ENCODE measurements at places on chromosomes 7 and 10.

DNA sequence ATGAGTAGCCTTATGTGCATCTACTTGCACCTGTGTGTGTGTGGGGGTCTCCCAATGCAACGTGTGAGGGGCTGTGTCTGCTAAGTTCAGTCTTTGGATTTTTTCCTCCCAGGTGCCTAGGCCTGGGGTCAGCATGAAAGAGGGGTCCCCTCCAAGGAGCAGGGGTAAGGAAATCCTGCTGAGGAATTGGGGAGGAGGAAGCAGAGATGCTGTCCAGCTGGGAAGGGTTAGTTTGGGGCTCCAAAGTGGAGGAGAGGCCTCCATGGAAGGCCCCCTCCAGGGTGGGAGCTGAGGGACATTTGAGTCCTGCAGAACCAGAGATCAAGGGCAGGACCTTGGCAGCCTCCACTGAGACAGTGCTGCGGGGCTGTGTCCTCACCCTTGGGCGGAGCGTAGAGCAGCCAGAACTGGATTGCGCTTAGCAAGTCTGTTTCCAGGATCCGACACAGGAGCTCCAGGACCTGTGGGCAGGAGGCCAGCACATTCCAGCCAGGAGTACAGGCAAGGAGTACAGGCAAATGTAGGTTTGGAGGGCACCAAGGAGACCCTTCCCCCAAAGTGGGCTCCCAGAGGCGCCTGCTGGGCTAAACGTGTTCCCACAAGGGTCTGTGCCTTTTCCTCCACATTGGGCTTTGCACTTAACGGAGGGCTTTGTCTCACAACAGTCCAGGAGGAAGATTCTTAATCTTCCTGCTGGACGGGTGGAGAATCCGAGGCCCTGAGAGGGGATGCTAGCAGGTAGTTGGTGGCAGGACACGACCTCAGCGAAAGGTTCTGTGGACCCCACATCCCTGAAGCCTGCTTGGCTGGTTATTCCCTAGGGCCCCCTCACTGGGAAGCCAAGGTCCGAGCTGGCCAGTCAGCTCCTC lies 10.1 kb downstream of the TBATA start:
- no peak for DNase-seq

GRCh38 chr10:128064970-128065580 lies 61.1 kb downstream of the MKI67 start:
- DNase-seq = no peak

GRCh38 chr10:88209837-88210561 lies 346.6 kb downstream of the PTEN start:
- no peak for DNase-seq

DNA sequence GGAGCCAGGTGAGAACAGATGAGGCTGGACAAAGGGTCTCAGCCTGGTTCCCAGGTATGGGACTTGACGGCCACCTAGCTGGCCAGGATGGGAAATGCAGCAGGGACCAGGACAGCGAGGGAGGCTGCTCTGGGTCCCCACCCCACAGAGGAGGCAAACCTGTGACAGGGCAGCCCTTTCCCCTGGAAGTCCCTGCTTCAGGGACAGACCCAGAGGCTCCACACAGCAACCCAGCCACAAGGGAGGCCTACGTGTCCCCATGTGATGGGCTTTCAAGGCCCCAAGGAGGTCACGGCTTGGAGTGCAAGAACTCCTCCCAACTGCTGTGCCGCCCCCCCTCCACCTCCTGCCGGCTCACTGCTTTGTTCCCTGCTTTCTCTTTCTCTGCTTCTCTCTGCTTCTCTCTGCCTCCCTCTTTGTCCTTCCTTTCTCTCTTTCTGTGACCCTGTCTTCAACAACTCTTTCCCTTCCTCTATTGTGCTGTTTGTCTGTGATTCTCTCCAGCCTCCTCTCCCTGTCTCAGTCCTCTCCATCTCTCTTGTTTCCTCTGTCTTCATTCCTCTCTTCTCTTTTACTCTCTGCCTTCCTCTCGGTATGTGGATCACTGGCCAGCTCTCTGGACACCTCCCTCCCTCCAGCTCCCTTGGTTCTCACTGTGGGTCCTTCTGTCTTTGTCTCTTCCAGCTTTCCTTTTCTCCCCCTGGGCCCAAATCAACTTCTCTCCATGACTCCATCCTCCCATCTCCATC lies 9.6 kb upstream of the EIF5AL1 start:
- DNase-seq = no peak

DNA sequence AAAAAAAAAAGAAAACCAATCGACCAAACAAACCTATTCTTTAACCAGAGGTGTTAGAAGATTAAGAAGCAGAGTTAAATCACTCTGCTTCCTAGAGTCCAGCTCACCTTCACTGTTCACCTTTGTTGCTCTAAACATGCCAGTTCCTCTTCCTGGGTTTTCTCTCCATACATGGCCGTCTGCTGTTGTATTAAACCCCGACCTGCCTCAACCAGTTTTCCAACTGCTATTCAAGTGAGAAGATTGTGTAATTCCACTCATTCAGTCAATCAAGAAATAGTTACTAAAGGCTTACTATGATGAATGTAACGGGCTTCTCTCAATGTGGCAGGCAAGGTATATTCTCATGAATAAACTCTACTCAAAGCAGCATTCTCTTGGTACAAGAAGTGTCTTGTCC lies 8.8 kb downstream of the AASS start:
- DNase-seq = no peak

DNA sequence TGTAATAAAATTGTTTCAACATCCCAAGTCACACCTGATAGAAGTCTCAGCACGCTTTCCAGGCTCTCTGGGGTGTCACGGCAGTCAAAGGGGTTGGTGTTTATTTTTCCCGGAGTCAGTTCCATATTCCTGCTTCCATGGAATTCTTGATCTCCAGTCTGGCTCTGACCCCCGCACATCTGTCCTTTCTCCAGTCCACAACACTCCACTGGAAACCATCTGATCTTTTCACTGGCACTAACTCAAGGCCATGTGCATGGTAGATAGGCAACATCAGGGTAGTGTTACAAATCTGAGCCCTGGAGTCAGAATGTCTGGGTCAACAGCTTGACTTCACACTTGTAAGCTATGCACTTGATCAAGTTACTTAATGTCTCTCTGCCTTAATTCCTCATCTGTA lies 176.2 kb downstream of the WDR11 start:
- DNase-seq = no peak

- DNase-seq = no peak
Measured at GRCh38 chr7:121961089-121961867, 88.3 kb downstream of the PTPRZ1 start.

DNA sequence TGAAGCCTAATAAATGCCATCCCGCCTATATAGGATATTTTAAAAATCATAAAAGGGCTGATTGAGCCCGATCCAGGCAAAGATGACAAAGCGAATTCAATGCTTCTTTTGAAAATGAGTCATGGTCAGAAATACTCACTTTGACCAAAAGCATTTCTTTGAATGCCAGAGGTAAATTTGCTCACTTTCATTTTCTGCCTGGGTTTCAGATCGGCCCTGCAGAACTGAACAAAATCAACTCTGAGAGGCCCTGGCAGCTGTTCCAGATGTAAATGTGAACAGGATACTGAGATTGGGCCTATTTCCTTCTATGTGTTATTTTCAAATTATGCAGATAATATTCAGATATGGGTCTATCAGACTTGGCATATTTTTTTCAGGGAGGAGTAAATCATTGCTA lies 114.8 kb upstream of the ARID5B start:
- DNase-seq = no peak

DNA sequence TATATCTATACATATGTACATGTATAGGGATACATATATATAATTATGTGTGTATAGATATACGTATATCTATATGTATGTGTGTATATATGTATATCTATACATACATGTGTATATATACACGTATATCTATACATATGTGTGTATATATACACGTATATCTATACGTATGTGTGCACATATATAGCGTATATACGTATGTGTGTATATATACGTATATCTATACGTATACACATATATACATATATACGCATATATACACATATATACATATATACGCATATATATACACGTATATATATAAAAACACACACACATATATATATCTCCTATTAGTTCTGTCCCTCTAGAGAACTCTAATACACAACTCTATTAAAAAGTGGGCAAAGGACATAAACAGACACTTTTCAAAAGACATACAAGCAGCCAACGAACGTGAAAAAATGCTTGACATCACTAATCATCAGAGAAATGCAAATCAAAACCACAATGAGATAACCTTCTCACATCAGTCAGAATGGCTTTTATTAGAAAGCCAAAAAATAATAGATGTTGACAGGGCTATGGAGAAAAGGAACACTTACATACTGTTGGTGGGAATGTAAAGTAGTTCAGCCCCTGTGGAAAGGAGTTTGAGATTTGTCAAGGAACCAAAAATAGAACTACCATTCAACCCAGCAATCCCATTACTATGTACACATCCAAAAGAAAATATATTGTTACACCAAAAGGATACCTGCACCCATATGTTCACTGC lies 22.0 kb upstream of the TMEM120A start:
- no peak for DNase-seq

DNA sequence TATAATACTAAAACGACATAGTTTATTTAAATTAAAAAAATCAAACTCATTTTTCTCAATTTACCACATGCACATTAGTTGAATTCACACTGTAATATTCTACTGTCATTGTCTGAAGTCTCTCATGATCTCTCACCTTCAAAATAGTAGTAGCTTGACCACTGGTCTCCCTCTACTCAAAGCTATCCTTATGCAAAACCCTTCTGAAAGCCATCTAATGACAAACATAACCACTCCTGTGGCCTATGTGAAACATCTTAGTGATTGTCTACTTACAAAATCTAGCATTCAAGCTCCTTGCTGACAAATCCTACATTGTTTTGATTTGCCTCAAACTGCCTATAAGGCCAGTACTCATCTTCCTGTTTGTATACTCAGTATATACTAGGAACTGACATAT lies 606.0 kb upstream of the GHITM start:
- no peak for DNase-seq

- no peak for DNase-seq
Measured at GRCh38 chr10:34494012-34494411, 321.1 kb downstream of the PARD3 start.

GRCh38 chr10:111973306-111973705 lies 210.3 kb downstream of the GPAM start:
- no peak for DNase-seq

GRCh38 chr10:130438861-130439260 lies 302.7 kb downstream of the GLRX3 start:
- DNase-seq = no peak

DNA sequence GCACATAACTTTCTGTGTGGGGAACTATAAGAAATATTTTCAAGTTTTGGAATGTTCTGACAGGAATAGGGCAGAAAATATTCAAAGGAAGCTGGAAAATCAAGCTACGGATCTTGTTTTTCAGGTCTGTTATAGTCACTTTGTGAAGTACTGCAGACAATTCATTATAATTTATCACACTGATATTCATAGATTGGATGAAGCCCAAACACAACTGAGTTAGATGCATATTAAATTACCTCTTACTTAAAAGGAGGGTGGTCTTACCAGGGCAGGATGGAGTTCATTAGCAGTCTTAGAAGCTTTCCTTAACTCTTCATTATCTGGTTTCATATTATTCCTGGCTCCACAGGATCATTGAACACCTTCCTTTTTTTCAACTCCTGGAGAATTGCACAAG lies 242.3 kb downstream of the DYNC1I1 start:
- no peak for DNase-seq

DNA sequence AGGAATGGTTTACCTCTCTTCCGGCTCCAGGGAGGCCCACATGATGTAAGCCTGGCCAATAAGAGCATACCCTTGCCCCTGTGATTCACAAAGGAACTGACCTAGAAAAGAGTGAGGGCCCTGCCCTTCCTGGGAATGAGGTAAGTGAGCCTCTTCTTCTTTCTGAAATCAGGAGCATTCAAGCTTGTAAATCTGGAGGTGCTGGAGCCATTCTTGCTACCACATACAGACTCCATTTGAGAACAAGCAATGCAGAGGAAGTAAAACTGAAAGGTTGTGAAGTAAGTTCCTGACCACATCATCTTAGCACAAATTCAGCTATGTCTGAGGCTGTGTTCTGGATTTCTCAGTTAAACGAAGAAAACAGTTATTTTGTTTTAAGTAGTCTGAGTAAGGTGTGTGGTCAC lies 132.2 kb downstream of the CD36 start:
- DNase-seq = no peak

- DNase-seq = no peak
Measured at GRCh38 chr10:13668126-13668525, 81.4 kb downstream of the PRPF18 start.

DNA sequence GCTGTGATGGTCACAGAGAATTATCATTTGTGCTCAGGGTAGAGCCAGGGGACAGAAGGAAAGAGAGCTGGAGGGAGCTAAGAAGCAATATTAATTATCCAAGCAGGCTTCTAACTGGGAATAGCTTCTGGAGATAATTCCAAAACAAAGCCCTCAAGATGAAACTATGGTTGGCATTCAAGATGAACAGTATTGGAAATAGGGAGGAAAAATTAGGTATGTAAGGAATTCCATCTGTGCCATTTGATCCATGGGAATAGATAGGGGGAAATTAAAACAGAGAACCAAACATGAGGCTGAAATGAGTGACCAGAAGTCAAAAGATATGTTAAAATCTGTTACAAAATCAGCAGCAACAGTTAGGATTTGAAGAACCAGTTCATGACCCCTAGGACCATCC lies 75.3 kb downstream of the NDUFB2 start:
- no peak for DNase-seq

- no peak for DNase-seq
Measured at GRCh38 chr10:93775356-93775755, 17.6 kb downstream of the LGI1 start.

DNA sequence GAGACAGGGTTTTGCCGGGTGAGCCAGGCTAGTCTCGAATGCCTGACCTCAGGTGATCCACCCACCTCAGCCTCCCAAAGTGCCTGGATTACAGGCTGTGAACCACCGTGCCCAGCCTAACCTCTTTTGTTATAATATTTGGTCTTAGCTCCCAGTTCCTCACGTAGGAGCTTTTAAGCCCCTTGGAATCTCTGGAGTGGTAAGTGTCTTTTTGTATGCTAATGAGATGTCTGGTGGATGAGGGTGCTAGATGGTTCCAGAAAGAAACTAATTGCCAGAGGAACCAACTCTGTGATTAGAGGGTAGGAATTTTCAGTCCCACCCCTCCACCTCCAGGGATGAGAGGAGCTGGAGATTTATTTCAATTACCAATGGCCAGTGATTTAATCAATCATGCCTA lies 5.3 kb upstream of the ARPC1A start:
- no peak for DNase-seq

- DNase-seq = no peak
Measured at GRCh38 chr7:87506246-87507180, 31.0 kb upstream of the ABCB4 start.
